GM18507 (cell line): ENCODE measurements at places on chromosomes 6 and 20.

- DNase-seq: no peak
Observed at GRCh38 chr6:112906726-112907125, 559.6 kb downstream of the RFPL4B start.

DNA sequence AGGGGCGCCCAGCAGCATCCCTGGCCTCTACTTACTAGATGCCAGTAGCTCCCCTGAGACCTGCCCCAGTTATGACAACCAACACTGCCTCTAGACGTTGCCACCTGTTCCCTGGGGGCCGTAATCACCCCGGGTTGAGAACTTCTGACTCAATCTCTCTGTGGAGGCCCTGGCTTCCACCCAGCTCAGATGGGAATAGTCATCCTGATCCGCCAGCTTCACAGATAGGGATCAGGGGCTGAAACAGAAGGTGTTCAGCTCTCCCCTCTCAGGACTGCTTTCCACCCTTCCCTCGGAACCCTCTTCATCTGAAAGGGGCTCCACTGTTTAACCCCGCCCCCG lies 3.3 kb downstream of the CAPN11 start:
- no peak for DNase-seq

- DNase-seq: no peak
Observed at GRCh38 chr6:148591656-148592055, 155.2 kb upstream of the UST start.

DNA sequence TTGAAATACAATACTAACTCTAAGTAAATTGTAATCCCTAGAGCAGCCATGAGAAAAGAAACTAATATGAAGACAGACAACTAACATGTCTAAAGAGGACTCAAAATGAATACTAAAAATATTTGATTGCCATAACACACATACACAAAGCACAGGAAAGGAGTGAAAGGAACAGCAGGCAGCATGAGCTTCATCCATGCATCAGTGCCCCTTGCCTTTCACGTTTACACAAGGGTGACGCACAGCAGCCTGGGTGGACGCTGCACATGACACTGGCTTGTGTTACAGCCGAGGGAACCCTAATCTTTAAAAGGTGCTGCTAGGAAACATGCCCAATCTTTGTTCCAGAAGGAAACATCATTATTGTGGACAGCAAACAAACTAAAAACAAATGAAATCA lies 123.5 kb downstream of the MAN1A1 start:
- no peak for DNase-seq

DNA sequence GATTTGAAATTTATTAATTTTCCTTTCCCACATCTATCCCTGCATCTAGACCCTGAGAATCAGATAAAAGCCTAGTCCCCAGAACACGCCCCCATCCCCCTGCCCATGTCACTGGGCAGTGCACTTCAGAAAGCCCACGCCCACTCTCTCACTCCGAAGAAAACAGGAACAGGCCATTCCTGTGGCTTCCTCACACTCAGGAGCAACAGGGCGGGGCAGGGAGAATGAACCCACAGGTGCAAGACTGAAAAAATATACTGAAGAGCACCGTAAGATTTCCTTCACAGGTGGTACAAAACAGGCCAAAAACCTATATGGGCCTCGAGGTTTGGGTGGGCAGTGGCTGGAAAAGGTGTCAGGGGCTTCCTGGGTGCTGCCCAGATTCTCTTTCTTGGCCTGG lies 3.4 kb downstream of the OXT start:
- no peak for DNase-seq

DNA sequence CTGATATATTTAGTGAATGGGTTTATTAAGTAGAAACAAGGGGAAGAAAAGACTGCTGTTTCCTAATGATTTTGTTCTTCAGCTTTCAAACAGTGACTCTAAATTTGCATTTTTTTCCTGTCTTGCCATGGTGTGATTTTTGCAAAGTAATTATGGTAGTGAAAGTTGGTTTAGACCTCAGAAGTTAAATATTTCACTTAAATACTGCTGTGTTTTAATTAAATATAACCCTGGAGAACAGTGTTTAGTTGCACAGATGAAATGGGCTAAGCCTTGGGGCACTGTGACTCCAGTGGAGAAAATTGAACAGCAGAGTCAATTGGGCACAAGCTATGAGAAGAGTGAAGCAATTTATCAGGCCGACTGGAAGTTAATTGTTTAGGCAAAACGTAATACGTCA lies 111.1 kb upstream of the MCHR2 start:
- no peak for DNase-seq

- no peak for DNase-seq
Observed at GRCh38 chr6:137399881-137400443, 94.2 kb downstream of the OLIG3 start.

GRCh38 chr20:17648791-17649730 lies 33.0 kb downstream of the RRBP1 start:
- no peak for DNase-seq

- no peak for DNase-seq
Observed at GRCh38 chr6:32937230-32937633, 3.6 kb downstream of the HLA-DMB start.

DNA sequence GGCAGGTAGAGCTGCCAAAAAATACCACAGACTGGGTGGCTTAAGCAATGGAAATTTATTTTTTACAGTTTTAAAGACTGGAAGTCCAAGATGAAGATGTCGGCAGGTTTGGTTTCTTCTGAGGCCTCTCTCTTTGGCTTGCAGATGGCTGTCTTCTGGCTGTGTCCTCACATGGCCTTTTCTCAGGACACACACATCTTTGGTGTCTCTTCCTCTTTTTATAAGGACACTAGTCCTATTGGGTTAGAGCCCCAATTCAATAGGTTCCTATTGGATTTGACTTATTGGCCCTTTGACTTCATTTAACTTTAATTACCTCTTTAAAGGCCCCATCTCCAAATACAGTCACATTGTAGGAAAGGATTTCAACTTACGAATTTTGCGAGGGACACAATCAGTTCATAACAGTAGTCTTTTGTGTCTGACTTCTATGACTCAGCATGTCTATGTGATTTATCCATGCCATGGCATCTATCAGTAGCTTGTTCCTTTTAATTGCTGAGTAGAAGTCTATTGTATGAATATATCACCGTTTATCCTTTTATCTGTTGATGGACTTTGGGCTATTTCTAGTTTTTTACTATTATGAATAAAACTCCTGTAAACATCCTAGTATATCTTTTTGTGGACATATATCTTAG lies 11.0 kb upstream of the TCP11 start:
- no peak for DNase-seq
